Chondrocyte (in vitro differentiated cells): ENCODE measurements at places on chromosomes 16 and 17. TPM values are rescaled to one million over a fixed set of nuclear protein-coding genes. Genes with fewer than 3 reads are reported as not detected.

- H3K27ac ChIP-seq = no peak overlapping the region
- no peaks in the 10 kb centered on the region for H3K27me3 ChIP-seq
- no peak overlapping the region for H3K4me3 ChIP-seq
- H3K4me1 ChIP-seq = peaks cover 9% of the 10 kb centered on the region
- peak; percentile 92 for DNase-seq
- H3K36me3 ChIP-seq = no peaks in the 10 kb centered on the region
Observed at GRCh38 chr16:30186782-30187555, 3.6 kb downstream of the CORO1A start.

- H3K36me3 ChIP-seq = no peaks in the 10 kb centered on the region
- H3K4me3 ChIP-seq = no peak overlapping the region
- no peak overlapping the region for H3K27ac ChIP-seq
- H3K4me1 ChIP-seq = no peaks in the 10 kb centered on the region
Observed at GRCh38 chr16:51312363-51313150, 161.5 kb upstream of the SALL1 start.

- H3K4me1 ChIP-seq = peaks cover 11% of the 10 kb centered on the region
- DNase-seq = no peak
- peak within 1 kb of the TSS; percentile 65 for H3K4me3 ChIP-seq
- peaks cover 11% of the 10 kb centered on the region for H3K27me3 ChIP-seq
Observed at GRCh38 chr16:67430977-67431774, at the start of gene HSD11B2. Gene HSD11B2 (plus strand): TSS chr16:67431121. CDS start chr16:67431249, 128 bp downstream.

GRCh38 chr17:12987120-12987519 is 30.7 kb downstream of the ELAC2 start:
- no peak for DNase-seq
- peaks cover 13% of the 10 kb centered on the region for H3K4me1 ChIP-seq
- peaks cover 17% of the 10 kb centered on the region for H3K36me3 ChIP-seq
- no peaks in the 10 kb centered on the region for H3K27me3 ChIP-seq
- H3K4me3 ChIP-seq = peak overlapping the region; percentile 11
- H3K27ac ChIP-seq = no peak overlapping the region

- no peaks in the 10 kb centered on the region for H3K27me3 ChIP-seq
- DNase-seq = no peak
- peaks cover 68% of the 10 kb centered on the region for H3K4me1 ChIP-seq
- H3K27ac ChIP-seq = peak overlapping the region; percentile 63
- peaks cover 15% of the 10 kb centered on the region for H3K36me3 ChIP-seq
Observed at GRCh38 chr17:77405867-77406732, 265.3 kb downstream of the SEC14L1 start.

DNA sequence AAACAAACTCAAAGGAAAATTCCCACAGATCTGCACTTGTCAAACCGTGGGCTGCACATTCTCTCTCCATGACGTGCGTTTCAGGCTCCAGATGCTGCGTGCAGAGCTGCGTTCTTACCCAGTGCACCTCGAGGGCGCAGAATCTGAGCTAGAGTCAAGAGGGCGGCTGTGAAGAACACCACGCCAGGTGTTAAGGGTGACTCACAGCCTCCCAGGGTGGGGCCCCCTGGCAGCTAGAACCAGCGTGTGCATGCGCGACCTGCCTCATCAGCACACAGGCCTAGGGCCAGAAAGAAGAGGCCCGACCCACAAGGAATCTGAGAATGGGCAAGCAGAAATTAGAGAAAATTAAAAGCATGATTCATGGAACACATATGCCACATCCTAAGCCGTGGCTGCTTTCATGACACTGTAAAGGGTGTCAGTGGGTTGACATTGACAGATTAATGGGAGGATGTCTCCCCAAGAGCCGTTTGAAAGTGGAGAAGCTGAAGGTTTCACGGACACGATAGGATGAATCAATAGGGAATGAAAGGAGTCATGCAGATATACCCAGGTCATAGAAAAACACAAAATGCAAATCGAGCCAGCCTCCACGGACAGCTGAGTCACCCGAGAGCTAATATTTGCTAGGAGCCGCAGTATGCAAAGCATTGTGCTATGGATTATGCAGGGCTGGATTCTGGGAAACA is 29.0 kb downstream of the MARCHF10 start:
- peak overlapping the region; percentile 97 for H3K27ac ChIP-seq
- H3K4me3 ChIP-seq = peak overlapping the region; percentile 50
- no peak for DNase-seq

The HP gene
- not detected in 3 replicates for total RNA-seq

The DPEP2 gene
- total RNA-seq = not detected in 3 replicates

DNA sequence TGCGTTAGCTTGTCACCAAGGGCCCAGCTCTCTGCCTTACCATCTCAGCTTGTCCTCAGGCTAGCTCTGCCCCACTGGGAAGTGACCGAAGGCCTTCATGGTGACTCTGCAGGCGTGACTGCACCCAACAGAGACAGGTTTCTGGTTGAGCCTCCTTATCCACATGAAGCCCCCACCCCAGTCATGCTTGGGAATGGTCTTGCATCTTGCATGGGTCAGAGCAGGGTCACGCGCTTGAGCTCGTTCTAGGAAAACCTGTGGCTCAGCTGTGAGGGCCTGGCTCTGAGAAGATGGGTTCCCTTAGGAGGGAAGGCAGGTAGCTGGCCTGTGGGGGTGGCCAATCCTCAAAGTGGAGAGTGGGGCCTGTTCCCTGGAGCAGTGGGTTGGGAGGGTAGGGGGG is 122.8 kb downstream of the BANP start:
- H3K27me3 ChIP-seq = no peaks in the 10 kb centered on the region
- H3K4me3 ChIP-seq = no peak overlapping the region
- no peak overlapping the region for H3K27ac ChIP-seq

The PTX4 gene
- total RNA-seq = not detected in 3 replicates
